GM12892 (cell line): ENCODE measurements at places on chromosomes 13 and 19.

DNA sequence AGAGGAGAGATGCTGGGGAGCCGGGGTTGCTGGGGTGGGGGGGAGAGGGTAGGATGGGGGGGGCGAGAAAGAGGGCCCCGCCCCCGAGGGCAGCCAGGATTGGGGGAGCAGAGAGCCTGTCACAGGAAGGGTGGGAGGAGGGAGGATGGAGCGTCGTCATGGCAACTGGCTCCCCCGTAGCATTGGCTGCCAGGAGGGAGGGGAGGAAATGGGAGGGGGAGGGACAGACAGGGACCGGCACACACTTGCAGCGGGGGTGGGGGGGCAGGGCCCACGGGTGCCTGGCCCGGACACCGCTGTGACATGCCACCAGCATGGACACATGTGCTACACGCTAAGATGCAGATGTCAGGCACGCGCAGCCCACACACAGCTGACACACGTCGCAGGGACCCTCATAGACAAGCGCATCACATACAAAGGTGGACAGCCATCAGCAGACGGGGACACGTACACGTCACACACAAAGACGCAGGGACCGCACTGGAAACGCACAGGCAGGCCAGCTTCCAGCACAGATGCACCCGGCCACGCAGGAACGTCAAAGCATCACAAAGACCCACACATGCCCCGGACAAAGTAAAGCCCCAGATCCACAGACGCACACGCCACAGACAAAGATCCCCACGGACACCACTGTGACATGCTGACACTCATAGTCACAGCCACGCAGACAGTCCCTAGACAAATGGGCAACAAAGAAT lies at the start of gene LMTK3:
LMTK3 (minus strand) TSS at position 36 of the 704 bp plus-strand sequence. CDS start 259 bp downstream, outside the sequence.
- DNase-seq: no peak

- no peak for DNase-seq
Observed at GRCh38 chr13:92994056-92994455, 232.6 kb upstream of the GPC6 start.

DNA sequence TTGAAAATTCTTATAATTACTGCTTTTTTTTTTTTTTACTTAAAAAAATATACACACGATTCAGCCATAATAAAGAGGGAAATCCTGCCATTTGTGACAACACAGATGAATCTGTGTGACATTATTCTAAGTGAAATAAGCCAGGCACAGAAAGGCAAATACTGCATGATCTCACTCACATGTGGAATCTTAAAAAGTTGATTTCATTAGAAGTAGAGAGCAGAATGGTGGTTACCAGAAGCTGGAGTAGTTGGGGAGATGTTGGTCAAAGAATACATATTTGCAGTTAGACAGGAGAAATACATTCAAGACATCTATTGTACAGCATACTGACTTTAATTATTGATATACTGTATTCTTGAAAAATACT lies 116.2 kb downstream of the KLF12 start:
- no peak for DNase-seq

- DNase-seq: no peak
Observed at GRCh38 chr19:4368128-4368820, 24.9 kb downstream of the MPND start.

GRCh38 chr19:18233224-18233825 lies 7.1 kb upstream of the PDE4C start:
- DNase-seq: peak; percentile 69

DNA sequence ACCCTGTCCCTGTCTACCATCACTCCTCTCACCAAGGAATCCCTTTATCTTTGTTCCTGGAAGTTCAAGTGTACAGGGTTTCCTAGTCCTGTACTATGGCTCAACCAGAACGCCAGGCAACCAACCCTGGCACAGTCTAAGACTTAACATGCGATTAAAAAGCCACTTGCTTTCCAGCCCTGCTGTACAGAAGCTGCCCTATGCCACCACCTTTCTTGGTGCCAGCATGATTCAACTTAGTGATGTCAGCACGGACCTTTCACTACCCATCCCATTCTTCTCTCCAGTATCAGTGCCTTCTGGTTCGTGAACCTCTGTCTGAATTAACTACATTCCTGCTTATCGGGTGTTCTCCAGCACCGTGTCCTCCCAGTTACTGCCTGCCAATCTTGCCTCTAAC lies 151.1 kb downstream of the KLF12 start:
- no peak for DNase-seq

GRCh38 chr13:75789451-75790197 lies 153.5 kb downstream of the LMO7 start:
- no peak for DNase-seq

GRCh38 chr19:11261971-11262839 lies at the start of gene DOCK6:
Gene DOCK6 (minus strand): TSS chr19:11262524. CDS start chr19:11262440, 84 bp downstream.
- no peak for DNase-seq

GRCh38 chr13:77222000-77222690 lies 104.7 kb downstream of the MYCBP2 start:
- no peak for DNase-seq

GRCh38 chr19:29923653-29924052 lies 18.4 kb upstream of the URI1 start:
- no peak for DNase-seq

DNA sequence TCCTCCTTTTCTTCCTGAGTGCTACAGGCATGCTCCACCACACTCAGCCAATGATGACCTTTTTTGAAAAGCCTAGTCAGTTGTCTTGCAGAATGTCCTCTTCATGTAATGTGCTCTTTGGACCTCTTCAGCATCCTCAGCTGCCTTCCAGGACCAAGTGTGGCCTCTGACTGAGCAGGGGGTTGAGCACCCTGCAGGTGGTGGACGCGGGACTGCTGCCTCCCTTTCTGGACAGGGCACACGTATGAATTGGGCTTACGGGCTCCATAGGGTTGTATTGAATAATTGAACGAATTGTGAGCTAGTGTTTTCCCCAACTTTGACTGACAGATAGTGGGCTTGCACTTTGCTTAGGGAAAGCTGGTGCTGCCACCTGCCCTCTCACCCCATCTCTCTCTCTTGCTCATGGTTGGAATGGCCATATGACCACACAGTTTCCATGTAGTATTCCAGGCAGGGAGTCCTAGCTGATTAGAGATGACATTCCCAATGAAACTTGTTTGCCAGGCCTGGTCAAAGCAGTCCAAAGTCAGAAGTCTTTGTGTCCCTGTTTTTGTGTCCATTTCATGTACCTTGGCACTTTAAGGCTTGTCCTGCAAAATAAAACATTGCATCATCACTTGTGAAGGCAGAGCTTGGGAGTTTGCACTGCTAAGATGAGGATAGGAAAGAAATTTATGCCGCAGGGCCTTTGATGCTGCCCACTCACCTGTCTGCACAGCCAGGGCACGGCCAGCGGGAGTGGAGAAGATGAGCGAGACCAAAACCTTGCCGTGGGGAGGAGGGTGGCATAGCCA lies 76.3 kb upstream of the NPAS1 start:
- DNase-seq: no peak

DNA sequence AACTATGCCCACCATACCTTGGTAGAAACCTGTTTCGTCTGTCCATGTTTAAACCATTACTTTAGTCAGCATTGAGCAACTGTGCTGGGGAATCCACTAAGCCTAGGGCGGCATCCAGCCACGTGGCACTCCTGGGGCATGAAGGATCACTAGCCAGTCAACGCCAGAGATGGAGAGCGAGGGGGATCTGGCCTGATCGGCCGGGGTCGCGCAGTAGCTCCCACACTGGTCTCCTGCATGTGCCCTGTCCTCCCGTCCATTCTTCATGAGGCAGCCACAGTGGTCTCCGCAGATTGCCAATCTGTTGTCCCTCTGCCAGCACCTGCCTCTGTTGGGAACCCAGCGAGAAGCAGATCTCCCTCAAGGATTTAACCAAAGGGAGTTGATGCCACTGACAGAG lies 109.4 kb downstream of the DPF1 start:
- no peak for DNase-seq

DNA sequence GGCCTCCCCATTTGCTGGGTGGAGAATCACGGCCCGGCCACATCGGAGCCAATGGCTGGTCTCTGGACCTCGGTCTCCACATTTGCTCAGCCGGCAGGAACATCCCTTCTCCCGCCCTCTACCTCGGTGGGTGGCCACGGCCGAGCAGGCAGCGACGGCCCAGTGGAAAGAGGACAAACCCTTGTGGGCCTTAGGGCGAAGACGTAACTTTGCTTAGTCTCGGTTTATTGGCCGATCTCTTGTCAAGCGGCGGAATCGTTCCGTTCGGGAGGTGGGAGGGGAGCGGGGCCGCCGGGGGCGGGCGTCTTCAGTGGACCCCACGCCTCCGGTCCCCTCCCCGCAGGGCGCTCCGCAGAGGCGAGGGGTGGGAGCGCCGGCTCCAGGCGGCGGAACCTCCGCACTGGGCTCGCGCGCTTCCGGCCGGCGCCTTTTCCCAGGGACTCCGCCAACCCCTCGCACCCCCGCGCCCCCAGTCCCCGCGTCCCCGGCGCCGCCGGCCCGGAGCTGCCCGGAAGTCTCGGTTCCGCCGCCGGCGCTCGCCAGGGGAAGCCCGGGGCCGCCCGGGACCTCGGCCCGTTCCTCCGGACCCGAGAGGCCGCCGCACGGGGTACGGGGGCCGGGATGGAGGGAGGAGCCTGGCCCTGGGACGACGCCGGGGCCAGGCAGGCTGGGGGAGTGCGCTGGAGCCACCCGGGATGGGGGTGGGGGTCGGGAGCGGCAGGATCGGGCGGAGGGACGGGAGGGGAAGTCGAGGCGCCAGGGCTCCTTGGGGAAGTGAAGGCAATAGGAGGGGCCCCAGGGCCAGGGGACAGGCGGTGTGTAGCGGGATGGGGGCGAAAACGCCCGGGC lies at the start of gene ZNF580:
ZNF580 (plus strand) TSS at position 426 of the 849 bp plus-strand sequence. CDS start 1,507 bp downstream, outside the sequence.
- DNase-seq: peak; percentile 71

DNA sequence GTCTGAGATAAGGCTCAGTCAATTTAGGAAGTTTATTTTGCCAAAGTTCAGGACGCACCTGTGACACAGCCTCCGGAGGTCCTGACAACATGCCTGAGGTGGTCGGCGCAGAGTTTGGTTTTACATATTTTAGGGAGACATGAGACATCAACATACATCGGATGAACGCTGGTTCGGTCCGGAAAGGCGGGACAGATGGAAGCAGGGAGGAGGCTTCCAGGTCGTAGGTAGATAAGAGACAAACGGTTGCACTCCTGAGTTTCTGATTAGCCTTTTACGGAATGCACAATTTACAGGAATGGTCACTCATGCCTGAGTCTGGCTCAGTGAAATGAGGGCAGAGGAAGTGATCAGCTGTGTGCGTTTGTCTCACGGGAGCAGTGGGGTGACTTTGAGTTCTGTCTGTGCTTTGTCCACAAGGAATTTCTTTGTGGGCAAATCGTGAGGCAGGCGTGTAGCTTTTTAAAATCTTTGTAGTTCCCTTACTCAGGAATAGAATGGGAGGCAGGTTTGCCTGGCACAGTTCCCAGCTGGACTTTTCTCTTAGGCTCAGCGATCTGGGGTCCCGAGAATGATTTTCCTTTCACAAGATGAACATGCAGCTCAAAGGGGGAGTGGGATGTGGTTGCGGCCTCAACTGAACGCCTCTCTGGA lies 36.2 kb downstream of the C13orf46 start:
- DNase-seq: no peak

- peak; percentile 85 for DNase-seq
Observed at GRCh38 chr19:46860846-46861690, at the start of gene ARHGAP35. Gene ARHGAP35 (plus strand): TSS chr19:46860997. CDS start chr19:46918676, 57,679 bp downstream.

DNA sequence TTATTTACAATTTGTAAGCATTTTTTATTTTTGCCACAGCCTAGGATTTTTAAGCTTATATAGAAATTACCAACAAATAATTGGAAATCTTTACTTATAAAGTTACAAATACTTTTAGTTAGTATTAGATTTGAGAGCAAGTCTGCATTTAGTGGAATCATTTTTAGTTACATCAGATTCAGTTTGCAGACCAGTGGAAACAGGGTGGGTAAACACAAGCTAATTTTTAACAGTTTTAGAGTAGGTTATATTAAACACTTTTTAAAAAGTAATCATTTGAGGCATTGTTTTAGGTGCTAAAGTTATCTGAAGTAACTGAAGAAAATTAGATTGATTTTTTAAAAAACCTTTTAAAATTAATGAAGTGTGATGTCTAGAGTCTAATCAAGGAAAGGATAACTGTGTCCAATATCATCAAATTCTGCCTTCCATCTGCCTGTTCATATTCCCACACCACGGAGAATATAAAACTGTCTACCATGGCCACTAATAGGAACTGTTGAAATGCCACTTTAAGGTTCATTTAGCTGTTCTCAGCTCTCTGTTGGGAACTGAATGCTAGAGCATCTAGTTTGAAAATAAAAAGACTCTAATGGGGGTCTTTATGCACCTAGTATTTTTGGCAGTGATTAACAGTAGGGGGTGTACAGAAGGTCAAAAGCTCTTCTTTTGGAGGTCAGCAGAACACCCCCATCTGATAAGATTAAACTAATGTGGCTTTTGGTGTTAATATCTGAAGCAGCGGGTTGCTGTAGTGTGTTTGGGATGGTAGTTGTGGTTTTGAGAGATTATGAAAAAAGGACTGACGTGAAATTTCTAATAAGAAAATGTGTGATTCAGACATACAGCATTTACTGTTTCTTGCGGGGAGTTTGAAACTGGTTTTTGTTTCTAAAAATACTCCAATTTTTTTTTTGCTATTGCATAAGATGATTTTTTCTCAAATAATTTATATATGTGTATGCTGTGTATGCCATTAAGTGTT lies 66.5 kb downstream of the NDFIP2 start:
- DNase-seq: no peak

GRCh38 chr13:113226873-113227450 lies 17.5 kb downstream of the CUL4A start:
- DNase-seq: no peak

DNA sequence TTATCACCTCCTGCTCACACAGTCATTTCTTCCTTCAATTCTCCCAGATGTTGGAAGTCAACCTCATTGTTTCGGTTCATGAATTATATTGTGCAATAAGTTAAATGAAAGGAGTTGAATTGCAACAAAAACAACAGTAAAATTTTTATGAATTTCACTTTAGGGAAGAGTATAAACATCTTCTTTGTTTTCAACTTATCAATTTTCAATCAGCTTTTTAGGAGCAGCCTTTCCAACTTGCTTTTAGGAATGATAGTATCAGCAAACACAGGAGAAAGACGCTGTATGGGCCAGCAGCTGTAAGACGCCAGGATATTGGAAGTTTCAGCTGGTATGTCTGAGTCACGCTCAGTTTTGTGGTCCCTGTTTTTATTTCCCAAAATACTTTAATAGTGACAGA lies 132.5 kb upstream of the ARGLU1 start:
- no peak for DNase-seq

DNA sequence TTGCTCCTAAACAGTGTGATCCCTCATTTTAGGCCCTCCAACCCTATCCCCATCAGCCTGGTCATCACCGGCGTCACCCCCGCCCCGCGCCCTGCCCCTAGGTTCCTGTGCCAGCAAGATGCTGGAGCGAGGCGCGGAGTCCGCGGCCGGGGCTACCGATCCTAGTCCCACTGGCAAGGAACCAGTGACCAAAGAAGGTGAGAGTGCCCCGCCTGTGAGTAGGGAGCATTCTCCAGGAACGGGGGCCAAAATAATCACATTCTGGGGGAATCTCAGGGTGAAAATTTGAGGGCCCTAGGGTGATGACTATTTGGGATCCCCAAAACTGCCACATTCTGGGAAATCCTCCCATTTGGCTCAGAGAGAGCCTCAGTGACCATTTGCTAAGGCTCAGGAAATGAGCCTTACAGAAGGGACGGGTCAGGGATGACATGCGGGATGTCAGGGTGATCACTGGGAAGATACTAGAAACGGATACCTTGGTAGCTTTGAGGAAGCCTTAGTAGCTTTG lies 1.4 kb downstream of the ZNF575 start:
- no peak for DNase-seq
